Activated CD4-positive, CD25-positive, alpha-beta regulatory T cell treated with anti-CD3 and anti-CD28 coated beads, Interleukin-2, amount 50 U/mL, for 24 hours (primary cell): ENCODE measurements at places on chromosomes 5 and 9.

DNA sequence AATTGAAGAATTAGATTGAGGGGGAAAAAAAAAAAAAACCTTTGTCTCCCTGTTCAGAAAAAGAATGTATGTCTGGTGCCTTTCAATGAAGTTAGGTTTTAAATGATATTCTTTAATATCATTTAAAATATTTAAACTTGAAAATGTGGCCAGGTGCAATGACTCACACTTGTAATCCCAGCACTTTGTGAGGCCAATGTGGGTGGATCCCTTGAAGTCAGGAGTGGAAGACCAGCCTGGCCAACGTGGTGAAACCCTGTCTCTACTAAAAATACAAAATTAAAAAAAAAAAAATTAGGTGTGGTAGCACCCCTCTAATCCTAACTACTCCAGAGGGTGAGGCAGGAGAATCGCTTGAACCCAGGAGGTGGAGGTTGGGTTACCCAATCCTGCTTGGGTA lies 111.1 kb upstream of the RASA1 start:
- no peak for ATAC-seq

DNA sequence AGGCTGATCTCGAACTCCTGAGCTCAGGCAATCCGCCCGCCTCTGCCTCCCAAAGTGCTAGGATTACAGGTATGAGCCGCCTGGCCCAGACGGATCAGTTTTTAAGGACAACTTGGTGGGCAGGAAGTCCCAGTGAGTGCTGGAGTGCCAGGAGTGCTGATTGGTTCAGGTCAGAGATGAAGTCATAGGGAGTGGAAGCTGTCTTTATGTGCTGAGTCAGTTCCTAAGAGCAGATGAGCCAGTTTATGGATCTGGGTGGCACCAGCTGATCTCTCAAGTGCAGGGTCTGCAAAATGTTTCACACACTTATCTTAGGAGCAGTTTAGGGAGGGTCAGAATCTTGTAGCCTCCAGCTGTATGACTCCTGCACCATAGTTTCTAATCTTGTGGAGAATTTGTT lies 292.1 kb upstream of the ELAVL2 start:
- ATAC-seq, result no peak

GRCh38 chr9:90024409-90024808 lies 419.6 kb downstream of the GADD45G start:
- ATAC-seq, result no peak

DNA sequence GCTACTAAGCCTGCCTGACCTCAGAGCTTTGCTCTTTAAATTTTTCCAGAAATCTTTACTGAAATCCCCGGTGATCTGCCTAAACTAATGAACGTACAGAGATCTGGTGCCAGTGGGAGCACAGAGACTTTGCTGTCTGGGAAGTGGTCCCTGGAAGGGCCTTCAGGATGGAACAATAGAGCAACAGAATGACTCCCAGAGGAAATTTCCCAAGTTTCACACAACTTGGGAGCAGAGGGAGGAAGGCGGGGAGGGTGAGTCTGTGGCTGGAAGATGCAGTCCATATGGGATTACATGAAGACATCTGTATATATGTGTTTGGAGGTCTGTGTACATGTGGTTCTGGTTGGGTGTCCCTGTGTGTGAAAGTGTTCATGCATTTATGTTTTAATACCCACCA lies 638.3 kb downstream of the CCDC171 start:
- no peak for ATAC-seq

- no peak for ATAC-seq
Measured at GRCh38 chr9:613771-614347, 227.6 kb upstream of the DMRT1 start.

DNA sequence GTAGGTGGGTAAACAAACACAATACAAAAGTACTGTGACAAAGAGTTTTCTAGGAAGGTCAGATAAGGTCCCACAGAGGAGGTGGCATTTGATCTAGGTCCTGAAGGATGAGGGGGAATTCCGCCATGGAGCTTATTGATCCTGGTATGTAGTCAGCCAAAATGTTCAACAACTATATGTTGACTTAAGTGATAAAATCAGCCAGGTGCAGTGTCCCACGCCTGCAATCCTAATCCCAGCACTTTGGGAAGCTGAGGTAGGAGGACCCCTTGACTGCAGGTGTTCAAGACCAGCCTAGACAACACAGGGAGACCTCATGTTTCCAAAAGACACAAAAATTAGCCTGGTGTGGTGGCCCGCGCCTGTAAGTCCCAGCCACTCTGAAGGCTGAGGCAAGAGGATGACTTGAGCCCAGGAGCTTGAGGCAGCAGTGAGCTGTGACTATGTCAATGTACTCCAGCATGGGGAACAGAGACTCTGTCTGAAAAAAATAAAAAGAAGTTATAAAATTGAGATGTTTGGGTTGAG lies 46.4 kb upstream of the PLIN2 start:
- ATAC-seq, result peak; percentile 28

DNA sequence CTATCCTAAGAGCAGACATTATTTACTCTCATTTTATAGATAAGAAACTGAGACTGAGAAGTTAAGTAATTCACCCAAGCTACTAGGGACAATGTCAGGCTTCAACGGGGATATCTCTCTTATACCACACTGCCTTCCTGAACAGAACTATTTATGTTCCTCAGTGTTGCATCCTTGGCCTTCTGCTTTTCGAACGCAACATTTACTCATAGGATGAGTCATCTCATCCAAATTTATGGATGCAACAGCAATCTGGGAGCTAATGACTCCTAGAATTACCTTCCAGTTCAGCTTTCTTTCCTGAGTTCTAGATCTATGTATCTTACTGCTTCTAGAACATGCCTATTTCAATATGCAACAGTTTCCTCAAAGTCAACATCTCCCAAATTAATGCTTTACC lies 103.6 kb upstream of the PAM start:
- ATAC-seq, result no peak

DNA sequence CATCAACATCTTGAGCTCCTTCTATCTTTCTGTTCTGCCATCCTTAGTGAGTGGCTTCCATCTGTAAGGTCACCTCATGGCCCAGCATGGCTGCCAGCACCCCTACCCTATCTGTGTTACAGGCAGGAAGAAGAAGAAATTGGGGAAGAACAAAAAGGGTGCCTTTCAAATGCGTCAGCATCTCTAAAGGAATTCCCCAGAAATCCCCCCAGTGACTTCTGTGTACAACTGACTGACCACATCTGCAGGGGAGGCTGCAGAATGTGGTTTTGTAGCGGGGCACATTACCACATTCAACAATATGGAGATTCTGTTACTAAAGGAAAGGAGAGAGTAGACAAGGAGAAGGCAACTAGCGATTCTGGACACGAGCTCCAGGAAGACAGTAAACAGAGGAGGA lies 40.1 kb downstream of the ALG2 start:
- peak; percentile 34 for ATAC-seq

DNA sequence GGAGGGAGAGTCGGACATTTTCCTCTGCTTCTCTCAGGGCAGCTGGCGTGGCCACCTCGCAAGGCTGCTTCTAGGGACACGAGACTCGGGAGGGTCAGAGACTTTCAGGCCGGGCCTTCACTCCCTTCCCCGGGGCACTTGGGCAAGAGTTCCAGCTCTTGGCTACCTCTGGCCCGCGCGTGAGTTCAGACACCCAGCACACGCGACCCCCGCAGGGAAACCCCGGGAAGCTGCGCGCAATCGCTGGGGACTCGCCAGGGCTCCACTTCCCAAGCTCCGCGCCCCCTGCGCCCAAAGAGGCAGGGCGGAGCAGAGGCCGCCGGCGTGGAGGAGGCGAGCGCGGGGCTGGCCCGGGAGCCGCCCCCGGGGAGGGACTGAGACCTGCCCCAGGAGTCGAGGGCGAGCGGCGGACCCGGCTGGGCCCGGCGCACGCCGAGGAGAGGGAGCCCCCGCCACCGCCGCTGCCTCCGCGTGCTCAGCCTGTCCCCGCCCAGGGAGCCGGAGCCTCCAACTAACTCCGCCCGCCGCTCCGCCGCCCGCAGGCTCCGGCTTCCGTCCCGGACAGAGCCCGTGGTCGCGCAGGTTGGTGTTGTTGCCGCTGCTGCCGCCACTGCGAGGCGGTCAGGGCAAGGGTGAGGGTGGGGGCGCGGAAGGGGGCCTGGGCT lies at the start of gene PAM:
Gene PAM, plus strand, starts transcription at position 539 of the 665 bp plus-strand sequence. CDS start 110,891 bp downstream, outside the sequence.
- ATAC-seq, result peak; percentile 85

- peak; percentile 48 for ATAC-seq
Measured at GRCh38 chr9:33881635-33882034, 64.7 kb downstream of the UBE2R2 start.

DNA sequence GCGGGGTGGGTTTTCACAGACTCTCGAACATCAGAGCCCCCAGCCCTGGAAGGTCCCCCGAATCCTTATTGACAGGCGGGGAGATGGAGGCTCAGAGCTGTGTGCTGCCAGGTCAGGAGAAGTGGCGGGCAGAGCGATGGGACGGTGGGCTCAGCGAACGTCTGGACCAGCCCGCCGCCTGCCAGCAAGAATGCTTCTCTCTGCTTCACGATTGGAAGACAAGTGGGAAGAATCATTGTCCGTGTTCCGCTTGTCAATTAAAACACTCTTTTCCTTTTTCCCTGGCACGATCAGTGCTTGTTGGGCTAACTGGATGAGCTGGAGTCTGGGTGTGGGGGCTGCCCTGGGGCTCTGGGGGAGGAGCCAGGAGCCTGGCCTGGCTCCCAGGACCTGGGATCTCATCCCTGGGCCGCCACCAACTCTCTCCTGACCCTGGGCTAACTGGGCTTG lies 1.6 kb downstream of the COL5A1 start:
- no peak for ATAC-seq

DNA sequence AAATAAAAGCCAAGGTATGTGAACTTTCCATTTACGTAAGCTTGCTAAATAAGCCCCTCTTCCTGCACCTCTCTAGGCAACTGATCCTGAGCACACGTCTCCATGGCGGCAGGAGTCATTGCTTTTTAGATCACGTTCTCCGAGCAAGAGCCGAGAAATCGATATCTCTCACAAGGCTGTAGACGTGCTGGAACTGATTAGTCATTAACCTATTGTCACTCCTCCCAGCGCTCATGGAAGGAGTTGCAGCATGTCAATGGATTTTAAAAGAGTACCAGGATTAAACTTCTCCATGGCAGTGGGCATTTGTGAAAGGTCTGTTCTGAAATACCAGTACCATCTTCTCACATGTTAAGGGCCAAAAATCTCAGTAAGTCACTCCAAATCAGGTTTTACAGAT lies 4.7 kb upstream of the ADCY2 start:
- no peak for ATAC-seq

- ATAC-seq, result no peak
Measured at GRCh38 chr5:127934791-127935256, 148.7 kb upstream of the SLC12A2 start.

DNA sequence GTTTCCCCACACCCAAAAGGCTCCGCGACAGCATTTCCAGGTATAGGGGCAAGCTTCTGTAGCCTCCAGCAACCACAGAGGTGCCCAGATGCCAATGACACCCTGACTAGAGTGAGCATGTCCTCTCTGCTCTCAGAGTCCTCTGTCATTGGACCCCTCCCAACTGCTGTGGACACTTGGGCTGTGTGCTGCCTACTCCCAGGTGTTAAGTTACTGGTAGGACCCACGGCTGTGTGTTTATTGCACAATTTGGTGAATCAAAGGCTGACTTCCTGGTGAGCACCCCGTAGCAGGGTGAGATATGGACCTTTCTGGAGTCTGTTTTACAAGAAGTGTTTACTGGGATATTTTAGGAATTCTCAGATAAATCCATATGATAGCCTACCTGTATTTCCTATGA lies 36.0 kb downstream of the SH3GL2 start:
- no peak for ATAC-seq

DNA sequence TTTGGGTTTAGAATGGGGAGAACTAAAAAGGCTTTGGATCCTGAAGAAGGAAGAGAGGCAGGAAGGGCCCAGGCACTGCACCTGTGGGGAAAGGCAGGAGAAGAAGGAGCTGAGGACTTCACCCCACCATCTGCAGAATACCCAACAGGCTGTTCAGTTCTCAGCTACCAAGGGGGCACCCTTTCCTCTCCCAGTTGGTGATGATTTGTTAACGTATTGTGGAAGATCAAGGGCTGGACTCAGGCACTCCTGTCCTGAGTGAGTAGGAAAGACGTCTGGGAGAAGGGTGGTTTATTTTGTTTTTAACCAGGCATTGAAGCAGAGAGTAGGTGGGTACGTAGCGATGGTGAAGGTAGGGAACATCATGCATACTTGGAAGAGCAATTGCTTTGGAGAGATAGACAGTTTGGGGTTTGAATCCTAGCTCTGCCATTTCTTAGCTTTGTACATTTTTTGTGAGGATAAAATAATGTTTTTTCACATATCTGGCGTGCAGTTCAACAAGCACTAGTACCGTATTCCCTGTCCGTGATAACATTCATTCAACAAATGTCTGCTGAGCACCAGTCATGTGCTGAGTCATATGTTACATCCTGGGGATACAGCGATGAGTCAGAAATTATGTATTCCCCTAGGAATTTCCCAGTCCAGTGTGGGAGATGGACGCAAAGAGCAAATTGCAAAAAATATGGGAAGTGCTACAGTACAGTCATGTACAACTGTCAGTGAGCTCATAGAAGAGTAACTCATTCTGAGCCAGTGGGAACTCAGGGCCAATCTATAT lies 2.1 kb downstream of the MSANTD3 start:
- no peak for ATAC-seq

- ATAC-seq, result no peak
Measured at GRCh38 chr9:133301253-133302230, 26.5 kb upstream of the ABO start.

GRCh38 chr5:160213537-160213936 lies 15.8 kb upstream of the FABP6 start:
- ATAC-seq, result no peak

GRCh38 chr9:88936668-88937067 lies 54.6 kb upstream of the S1PR3 start:
- ATAC-seq, result no peak

DNA sequence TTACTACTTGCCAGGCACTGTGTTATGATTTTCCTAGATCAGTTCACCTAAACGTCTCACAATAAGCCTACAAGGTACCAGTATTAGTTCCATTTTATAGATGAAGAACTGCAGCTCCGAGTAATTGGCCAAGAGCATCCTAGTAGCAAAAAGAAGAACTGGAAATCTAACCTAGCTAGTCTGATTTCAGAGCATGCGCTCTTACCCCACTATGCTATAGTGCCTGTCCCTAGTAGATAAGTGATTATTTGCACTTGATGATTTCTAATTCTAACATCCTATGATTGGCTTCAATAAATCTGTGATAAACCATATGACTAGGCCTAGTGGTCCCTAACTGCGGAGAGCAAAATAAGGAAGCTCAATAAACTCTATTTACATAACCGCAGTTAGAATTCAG lies 7.1 kb upstream of the PLAC8L1 start:
- ATAC-seq, result no peak

- no peak for ATAC-seq
Measured at GRCh38 chr9:124950050-124950718, 9.3 kb upstream of the GOLGA1 start.

GRCh38 chr5:171850324-171850947 lies 64.8 kb downstream of the SMIM23 start:
- ATAC-seq, result no peak

GRCh38 chr9:123411191-123411590 lies 55.2 kb downstream of the CRB2 start:
- ATAC-seq, result no peak

GRCh38 chr5:142353071-142353472 lies 28.3 kb upstream of the SPRY4 start:
- no peak for ATAC-seq

GRCh38 chr9:137064027-137064879 lies 6.1 kb downstream of the SAPCD2 start:
- ATAC-seq, result peak; percentile 34
